ENCODE measurements at places on chromosomes 12 and 14.

DNA sequence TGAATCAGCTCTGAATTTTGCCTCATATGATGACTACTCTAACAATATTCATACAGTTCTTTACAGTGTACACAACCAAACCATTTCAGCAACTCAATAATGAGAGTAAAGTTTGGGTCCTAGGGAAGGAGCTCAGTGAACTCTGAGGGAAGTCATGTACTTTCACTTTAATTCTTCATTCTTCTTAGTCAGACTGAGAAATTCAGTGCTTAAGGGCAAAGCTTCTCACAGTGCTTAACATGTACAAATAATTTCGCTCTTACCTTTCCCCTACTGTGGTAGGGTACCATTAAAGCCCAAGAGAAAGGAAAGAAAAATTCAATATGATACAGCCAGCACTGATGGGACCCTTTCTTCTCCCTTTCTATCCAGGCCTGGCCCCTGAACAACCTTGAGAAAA, 435.0 kb downstream of the NELL2 start:
- DNase-seq: no peak

DNA sequence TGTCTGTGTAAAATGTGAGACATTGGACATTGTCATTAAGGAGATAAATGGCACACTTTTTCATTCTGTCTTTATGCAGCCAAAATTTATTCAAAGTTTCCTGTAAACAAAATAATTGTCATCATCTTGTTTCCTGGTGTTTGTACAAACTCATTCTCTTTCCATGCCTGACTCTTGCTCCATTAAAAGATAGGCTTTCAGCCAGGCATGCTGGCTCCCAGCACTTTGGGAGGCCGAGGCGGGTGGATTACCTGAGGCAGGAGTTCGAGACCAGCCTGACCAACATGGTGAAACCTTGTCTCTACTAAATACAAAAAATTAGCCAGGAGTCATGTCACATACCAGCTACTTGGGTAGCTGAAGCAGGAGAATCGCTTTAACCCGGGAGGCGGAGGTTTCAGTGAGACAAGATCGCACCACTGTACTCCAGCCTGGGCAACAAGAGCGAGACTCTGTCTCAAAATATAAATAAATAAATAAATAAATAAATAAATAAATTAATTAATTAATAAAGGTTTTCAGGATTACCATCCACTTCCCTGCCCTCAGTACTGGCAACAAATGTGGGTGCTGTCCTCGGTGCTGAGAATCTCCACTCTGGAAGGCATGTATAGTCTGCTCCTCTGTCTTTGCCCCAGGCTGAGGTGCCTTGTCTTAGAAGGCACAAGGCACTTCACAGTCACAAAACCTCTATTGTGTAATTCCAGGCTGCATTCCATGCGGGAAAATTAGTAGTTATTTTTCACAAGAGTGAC, 83.2 kb downstream of the PAH start:
- peak; percentile 25 for DNase-seq

- DNase-seq: no peak
These were observed 180.1 kb downstream of the C12orf50 start for GRCh38 chr12:87849074-87849473.

DNA sequence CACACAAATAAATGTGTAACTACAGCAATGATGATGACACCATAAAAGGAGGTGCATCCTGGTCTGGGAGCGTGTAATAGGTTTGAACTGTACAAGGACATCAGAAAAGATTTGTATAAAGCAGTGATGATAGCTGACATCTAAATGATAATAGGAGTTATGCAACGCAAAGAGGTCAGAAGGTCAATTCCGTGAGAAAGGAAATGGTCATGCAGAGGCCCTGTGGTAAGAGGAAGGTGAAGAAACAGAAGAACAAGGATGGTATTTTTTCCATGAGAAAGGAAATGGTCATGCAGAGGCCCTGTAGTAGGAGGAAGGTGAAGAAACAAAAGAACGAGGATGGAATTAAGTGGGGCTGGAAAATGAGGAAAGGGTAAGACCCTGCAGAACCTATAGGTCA, 106.7 kb upstream of the TMPO start:
- DNase-seq: no peak

- no peak for DNase-seq
These were observed 37.2 kb downstream of the CLMN start for GRCh38 chr14:95282354-95282985.

GRCh38 chr14:25053585-25053984, 3.6 kb upstream of the STXBP6 start:
- DNase-seq: no peak

- no peak for DNase-seq
These were observed 11.1 kb downstream of the AEBP2 start for GRCh38 chr12:19450362-19450761.

DNA sequence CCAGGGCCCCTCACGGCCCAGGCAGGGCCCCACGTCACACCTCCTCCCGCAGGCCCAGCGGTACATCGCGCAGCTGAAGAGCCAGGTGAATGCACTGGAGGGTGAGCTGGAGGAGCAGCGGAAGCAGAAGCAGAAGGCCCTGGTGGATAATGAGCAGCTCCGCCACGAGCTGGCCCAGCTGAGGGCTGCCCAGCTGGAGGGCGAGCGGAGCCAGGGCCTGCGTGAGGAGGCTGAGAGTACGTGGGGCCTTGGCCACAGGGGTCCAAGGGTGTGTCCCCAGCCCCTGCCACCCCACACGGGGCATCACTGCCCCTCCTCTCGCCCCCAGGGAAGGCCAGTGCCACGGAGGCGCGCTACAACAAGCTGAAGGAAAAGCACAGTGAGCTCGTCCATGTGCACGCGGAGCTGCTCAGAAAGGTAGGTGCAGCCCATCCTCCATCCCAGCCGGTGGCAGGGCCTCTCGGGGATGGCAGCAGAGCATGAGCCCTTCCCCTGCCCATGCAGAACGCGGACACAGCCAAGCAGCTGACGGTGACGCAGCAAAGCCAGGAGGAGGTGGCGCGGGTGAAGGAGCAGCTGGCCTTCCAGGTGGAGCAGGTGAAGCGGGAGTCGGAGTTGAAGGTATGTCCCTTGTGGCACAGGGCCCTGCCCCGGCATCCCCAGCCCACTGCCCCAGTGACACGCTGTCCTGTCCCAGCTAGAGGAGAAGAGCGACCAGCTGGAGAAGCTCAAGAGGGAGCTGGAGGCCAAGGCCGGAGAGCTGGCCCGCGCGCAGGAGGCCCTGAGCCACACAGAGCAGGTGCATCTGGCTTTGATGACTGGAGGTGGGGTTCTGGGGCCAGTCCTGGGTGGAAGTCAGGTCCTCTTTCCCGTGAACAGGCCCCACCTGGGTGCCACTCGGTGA, 20.9 kb downstream of the HIP1R start:
- no peak for DNase-seq

- DNase-seq: no peak
These were observed 343.1 kb downstream of the FSCB start for GRCh38 chr14:44163946-44164345.

GRCh38 chr12:10111451-10111850, 12.7 kb upstream of the CLEC1A start:
- no peak for DNase-seq

DNA sequence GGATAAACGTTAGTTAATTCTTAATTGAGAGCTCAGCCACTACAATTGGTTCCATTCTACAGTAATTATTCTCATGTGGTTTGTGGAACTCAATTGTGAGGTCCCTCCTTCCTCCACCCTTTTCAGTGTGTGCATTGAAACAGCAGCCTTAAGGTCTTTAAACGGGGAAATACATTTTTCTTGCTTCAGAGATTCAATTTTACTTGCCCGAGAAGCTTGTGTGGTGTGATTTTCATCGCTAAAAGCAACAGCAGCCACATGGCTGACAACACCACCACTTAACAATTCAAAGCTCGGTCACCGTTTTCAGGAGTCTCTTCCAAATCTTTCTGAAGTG, 733 bp upstream of the PPFIBP1 start:
- peak; percentile 41 for DNase-seq

DNA sequence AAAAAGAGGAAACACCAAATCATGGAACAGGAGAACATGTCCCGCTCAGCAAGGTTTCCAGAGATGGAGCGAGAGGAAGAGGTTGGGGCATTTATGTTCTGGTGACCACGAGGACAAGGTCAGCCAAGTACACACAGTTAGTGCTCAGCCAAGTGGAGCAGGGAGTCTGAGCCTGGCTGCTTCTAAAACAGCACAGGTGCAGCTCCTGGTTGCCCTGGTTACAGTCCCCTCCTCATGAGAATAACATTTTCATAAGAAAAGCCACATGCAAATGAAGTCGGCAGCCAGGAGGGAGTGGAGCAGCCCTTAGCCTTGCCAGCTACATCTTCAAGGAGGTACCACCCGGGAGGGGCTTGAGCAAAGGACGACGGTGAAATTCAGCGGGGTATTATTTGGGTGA, 81.8 kb downstream of the NOS1 start:
- no peak for DNase-seq

DNA sequence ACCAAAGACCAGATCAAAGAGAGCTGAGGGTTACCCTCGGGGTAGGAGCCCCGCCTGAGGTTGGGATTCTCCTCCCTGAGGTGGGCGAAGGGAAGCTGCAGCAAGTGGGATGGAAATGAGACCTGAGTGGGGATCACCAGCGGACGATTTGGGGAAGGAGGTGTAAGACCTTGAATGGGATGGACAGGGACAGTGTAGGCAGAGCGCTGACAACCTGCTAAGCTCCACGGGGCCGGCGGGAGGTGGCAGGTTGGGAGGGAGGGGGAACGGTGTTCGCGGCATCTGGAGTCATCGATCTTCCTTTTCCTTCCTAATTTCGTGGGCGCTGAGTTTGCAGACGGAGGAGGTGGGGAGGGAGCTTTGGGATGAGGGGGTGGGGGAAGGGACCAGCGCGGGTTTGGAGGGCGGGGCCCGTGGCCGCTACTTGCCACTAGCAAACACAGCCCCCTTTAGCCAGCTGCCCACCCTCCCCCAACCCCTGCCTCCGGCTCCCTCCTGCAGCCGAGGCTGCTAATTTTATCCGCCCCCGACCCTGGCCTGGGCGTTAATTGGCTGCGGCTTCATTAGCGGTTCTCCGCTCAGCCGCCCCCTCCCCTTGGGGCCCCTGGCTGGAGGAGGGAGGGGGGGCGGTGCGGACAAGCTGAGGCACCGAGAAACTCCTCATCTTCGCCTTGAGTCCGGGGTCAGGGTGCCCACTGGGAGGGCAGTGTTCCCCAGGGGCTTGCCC, 2.8 kb upstream of the SHMT2 start:
- DNase-seq: no peak

DNA sequence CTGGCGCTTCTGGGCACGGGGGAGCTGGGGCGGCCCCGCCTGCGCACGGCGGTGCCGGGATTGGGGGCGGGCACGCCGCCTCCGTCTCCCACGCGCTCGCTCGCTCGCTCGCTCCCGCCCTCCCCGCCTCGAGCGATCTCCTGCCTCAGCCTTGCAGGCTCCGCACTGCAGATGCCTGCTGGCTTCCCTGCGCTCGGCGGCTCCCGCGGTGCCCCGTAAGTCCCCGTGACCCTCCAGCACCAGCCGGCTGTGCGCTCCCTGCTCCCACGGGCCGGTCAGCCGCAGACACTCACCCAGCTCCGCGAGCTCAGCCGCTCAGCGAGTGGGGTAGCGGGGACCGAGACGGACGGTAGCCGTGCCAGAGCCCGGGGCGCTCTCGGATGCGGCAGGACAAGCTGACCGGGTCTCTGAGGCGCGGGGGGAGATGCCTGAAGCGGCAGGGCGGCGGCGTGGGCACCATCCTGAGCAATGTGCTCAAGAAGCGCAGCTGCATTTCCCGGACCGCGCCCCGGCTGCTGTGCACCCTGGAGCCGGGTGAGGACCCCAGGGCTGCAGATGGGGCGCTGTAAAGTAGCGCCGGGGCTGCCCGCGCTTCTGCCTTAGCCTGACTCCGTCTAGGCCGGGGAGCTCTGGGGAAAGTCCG, at the start of gene TBC1D30:
TSS of gene TBC1D30 (plus strand) at position 148 of the 643 bp plus-strand sequence. CDS start at position 381, 233 bp downstream.
- DNase-seq: peak; percentile 78

DNA sequence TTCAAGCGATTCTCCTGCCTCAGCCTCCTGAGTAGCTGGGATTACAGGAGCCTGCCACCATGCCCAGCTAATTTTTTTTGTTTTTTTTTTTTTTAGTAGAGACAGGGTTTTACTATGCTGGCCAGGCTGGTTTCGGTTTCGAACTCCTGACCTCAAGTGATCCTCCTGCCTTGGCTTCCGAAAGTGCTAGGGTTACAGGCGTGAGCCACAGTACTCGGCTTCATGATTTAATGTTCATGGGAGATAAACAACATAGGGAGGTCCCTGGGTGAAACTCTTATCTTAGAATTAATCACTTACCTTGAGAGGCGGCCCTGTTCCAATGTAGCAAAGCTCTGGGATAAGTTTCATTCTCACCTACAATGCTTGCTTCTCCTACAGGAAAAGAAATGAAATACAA, 48.3 kb downstream of the SEL1L start:
- DNase-seq: no peak

GRCh38 chr12:85874031-85874461, at the start of gene NTS:
NTS (plus strand) TSS chr12:85874295; CDS start chr12:85874404, 109 bp downstream.
- DNase-seq: no peak

GRCh38 chr12:49230805-49231194, 34.1 kb upstream of the TUBA1C start:
- no peak for DNase-seq

- no peak for DNase-seq
These were observed 26.5 kb downstream of the VPS37B start for GRCh38 chr12:122869207-122869973.

DNA sequence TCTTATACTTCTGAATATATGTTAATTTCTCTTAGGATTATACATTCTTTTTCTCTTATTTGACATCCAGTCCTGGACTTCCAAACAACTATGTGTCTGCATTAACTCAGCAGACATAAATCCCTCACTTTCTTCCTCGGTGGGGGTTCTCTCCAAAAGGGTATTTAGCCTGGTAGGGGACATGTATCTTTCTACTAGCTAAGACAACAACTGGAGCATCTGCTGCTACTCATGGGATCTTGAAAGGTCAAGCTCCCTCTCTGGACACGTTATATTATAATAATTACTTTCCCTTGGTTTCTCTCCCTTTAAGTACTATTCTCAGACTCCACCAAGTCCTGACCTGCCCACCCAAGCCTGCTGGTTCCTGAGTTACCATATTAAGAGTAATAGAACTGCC, 983.7 kb upstream of the FLRT2 start:
- DNase-seq: no peak

- peak; percentile 88 for DNase-seq
These were observed 21.2 kb downstream of the PRPF40B start for GRCh38 chr12:49644620-49644994.

DNA sequence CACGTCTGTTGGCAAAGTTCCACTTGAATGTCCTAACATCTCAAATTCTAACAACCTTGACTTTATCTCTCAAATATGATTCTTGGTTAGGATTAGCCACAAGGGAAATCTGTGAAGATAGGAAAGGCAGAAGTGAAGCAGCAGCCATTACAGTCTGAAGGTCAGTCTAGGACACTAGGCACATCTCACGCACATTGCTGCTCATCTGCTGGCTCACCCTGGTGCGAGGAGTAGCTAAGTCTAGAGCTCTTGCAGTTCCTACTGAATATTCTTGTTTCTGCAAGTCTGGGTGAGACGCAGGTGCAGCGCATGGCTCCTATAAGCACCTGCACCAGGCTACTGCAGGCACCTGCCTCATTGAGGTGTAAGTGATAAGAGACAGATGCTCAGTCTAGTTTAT, 6.4 kb upstream of the SLC25A3 start:
- no peak for DNase-seq

- DNase-seq: no peak
These were observed 4.5 kb downstream of the DYRK4 start for GRCh38 chr12:4566474-4566873.

GRCh38 chr12:103353913-103354312, 141.9 kb downstream of the C12orf42 start:
- DNase-seq: no peak

- DNase-seq: peak; percentile 40
These were observed 824 bp downstream of the DDX55 start for GRCh38 chr12:123602651-123603195.

GRCh38 chr14:49464885-49465284, 121.3 kb downstream of the RPS29 start:
- DNase-seq: no peak

GRCh38 chr14:53894456-53894855, 62.2 kb downstream of the BMP4 start:
- DNase-seq: peak; percentile 50

Measured in GM13976 (cell line).